ENCODE measurements at places on chromosomes 11 and 22.
A peak's percentile ranks its signal among the peaks of the same experiment; 100 is the strongest.

GRCh38 chr22:17804331-17805080 lies 30.2 kb upstream of the BID start:
- no peak for DNase-seq

DNA sequence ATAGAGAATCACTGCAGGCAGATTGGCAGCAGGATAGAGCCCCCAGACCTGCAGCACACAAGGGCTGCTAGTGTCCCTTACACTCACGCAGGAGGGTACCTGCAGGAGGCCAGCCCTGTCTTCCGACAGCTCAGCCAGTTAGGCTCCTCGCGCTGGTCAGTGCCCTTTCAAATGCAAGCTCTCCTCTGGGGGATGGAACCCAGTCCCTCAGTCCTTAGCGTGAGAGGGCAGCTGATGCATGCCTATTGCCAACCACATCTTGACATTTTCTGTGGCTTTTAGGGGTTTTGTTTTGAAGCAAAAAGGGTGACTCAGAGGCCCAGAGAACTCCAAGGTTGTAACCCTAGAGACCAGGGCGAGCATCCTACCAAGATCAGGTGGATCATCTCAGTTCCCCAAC lies 40.0 kb downstream of the WNT11 start:
- DNase-seq, result no peak

GRCh38 chr11:134486704-134487103 lies 74.7 kb upstream of the B3GAT1 start:
- DNase-seq, result no peak

GRCh38 chr11:114564831-114565230 lies 5.2 kb upstream of the NXPE1 start:
- DNase-seq, result no peak

DNA sequence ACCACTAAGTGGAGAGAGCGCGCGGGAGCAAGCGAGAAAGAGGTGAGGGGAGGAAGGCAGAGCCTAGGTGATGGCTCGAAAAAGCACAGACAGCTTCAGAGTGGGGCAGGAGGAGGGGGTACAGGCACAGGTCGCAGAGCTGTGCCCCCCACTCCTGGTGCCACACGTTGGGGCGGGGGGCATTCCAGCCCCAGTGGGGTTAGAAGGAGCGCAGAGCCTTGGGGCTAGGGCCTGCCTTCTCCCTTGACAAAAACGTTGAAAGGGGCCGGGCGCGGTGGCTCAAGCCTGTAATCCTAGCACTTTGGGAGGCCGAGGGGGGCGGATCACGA lies 41.6 kb upstream of the ISX start:
- DNase-seq, result no peak

GRCh38 chr11:35173011-35173511 lies 34.1 kb downstream of the CD44 start:
- no peak for DNase-seq

DNA sequence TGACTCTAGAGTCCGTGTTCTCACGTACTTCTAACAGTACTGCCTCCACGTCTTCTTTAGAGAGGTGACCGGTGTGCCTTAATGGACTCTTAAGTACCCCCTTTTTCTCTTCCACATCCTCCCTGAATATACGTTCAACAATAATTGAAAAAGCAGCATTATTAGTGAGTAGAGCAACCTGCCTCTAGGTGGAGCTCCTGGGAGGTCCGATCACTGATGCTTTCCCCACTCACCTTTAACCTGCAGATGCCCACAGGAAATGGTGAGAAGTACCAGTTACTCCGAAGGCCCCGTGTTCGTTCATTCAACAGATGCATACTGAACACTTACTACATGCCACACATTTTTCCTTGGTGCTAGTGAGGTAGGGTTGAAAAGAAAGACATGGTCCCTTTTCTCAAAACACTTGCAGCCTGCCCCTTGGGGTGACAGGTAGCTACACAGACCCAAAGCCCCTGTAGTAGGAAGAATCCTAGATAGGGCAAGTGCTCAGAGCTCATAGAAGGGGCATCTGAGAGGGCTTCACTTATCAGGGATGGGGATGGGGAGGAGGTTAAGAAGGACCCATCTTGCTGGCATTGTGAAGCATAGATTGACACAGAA lies 72.7 kb downstream of the FEZ1 start:
- no peak for DNase-seq

DNA sequence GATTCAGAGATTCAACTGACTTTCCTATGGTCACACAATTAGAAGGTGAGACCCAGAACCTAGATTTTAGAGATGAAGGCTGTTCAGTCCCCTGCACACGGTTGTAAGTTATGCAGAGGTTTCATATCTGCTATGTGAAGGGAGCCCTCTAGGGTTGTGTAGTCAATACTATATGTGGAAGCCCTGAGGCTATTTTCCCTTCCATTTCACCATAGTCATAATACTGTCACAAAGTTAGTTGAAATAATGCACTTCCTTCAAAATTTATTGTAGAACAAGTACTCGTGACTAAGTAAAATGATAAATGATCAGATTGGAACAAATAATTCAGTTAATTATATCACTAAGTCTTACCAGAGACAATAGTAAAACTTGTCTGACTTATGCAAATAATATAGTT lies 48.8 kb downstream of the ENDOD1 start:
- DNase-seq, result no peak

- DNase-seq, result no peak
Measured at GRCh38 chr11:75262436-75262835, 21.9 kb downstream of the TPBGL start.

DNA sequence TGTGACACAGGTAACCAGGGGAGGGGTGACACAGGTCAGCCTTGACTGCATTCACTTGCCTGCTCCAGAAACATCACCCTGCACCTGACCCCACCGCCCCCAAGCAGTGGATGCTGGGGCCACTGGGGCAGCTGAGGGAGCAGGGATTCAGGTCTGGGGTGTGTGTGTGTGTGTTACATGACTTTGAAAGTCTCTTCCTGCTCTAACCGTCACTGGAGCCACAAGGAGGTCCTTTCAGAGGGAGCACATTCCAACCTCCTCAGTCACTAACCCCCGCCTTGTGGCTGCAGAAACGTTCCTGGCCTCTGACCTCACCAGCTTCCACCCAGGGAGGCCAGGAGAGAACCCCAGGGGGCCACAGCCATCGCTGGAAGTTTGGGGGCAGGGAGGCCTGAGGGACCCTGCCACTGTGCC lies 2.9 kb upstream of the FOSL1 start:
- no peak for DNase-seq

DNA sequence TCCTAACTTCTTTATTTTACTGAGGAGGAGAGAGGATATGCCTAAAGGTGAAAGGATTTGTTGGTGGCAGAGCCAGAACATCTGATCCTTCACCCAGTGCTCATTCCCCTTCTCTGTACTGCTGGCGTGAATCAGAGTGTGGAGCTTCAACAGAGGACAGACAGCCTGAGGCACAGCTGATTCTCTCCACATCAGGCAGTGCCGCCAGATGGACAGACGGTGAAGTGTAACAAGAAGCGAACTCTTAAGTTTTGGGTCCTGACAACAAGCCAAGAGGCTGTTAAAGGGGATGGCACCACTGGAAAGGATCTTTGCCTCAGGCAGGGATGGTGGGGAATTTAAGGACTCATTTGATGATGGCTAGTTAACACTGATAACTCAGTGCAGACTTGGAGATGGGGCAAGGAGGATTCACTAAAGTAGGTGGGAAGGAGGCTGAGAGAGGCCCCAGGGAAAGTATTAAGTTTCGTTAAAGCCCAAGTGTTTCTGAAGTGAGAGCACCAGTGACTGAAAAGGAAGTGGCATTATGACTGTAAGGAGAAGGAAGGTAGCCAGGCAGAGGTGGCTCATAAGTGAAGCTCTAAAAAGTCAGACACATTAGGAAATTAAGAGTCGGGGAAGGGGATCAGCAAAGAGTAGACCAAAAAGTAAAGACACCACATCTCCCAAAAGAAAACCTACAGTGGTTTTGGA lies 81.3 kb downstream of the CLPB start:
- peak; percentile 73 for DNase-seq

Data from ecto neural progenitor cell (in vitro differentiated cells).